ENCODE measurements at places on chromosomes 7 and 10.

DNA sequence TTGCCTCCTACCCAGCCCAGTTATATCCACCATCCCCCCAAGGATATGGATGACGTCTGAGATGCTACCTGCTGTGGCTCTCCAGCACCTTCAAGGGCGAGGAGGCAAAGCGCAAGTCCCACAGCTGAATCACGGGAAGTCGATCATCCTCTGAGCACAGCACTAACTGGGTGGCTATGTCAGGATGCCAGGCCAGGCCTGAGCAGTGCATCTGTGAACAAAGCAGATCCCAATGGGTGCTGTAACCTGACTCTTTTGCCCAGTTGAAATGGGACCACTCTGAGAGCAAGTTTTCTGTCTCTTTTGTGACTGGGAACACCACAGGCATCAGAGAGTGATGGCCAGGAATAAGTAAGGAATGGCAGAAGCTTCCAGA lies 12.3 kb downstream of the SEC31B start:
- no peak for DNase-seq

GRCh38 chr7:56083150-56083785 lies 9.5 kb downstream of the PHKG1 start:
- no peak for DNase-seq

DNA sequence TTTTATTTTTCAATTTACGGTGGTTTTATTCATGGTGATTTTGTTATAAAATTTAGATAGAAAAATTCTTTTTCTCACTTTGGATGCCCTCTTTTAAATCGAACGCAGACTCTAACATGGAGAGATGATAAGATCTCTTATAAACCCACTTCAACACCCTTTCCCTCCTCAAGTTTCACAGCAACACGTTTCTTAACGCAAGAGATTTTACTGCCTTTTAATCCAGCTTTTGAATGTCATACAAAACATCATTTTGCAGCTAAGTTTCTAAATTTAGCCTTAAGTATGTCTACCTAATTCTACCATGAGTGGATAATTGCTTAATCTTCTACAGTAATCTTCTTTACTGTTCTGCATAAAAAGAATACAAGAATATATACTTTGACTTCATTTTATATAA lies 70.0 kb downstream of the SEMA3C start:
- no peak for DNase-seq

GRCh38 chr7:16634271-16634738 lies 11.2 kb downstream of the ANKMY2 start:
- DNase-seq = no peak

DNA sequence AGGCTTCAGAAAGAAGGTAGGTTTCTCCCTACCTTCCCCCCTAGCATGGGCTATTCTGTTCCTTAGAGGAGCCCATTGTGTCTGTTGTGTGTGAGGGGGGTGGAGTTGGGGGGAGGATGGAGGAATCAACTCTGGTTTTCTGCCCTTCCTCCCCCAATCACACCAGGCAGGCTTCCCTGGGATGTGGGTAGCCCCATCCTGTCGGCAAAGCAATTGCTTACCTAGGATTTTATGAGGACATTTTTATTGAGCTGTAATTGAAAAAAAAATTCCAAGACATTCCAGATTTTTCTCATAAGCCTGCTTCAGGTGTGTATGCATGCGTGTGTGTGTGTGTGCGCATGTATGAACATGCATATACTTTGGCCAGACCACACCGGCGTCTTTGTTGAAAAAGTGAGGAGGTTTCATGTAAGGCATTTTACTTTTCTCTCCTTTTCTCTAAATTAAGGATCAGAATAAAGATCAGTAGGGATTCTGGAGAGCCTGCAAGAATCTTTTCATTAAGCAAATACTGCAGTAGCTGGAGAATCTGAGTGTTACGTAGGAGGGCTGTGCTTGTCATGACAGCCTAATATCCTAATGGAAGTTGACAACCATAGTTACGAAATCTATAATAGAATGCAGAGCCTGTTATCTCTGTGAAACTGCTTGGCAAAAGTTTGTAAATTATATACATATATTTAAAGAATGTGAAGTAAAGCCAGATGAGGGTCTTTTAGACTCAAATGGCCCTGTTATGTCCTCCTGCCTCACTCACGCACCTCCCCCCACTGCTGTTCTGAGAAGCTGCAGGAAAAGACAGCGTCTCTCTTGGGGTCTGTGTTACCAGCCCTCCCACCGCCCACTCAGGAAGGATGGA lies 27.3 kb upstream of the SAMD8 start:
- peak; percentile 31 for DNase-seq

- no peak for DNase-seq
Measured at GRCh38 chr10:10612151-10612550, 405.5 kb upstream of the CELF2 start.

DNA sequence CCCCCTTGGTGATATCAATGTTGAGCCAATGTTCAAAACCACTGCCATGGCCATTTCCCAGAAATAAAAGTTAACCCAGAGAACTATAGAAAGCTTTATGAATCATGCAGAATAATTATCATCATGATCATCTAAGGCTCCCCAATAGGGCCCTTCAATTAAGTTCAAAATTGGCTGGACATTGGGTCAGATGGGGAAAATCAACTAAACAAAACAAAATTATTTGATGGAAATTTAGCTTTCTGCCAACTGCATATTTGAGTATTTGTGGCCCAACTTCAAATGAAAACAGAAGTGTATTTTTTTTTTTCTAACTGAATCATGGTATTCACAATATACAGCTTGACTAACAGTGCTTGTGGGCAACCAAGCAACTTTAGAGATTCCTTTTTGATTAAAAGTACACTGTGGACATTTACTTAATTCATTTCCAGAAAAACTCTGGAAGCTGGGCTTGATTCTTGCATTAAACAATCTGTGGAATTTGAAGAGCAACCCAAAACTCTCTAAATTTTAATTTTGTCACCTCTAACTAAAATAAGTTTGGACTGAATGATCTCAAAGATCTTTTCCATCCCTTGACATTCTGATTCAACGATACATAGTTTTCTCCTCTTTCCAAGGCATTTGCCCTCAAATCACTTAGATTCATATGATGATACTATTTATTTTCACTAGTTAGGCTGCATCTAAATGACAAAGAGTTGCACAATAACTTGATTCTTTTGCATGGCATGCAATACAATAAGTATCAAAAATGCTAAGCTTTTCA lies 203.2 kb downstream of the AHR start:
- DNase-seq = no peak

DNA sequence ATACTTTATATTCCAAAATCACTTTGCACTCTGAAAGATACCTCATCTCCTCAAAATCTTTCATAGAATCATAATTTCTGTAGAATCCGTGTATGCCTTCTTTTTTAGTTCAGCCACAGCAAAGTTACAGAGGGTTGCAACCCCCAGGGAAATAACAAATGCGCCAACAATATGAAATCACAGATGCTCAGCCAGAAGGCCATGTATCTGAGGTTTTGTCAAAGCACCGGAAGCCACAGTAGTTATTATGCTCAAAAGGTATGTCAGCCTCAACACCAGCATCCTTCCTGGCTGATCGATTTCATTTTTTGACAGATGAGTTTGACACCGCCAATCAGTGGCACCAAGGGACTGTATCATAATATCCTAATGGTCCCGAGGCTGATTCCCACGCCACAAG lies 204.1 kb downstream of the KCNMA1 start:
- no peak for DNase-seq

DNA sequence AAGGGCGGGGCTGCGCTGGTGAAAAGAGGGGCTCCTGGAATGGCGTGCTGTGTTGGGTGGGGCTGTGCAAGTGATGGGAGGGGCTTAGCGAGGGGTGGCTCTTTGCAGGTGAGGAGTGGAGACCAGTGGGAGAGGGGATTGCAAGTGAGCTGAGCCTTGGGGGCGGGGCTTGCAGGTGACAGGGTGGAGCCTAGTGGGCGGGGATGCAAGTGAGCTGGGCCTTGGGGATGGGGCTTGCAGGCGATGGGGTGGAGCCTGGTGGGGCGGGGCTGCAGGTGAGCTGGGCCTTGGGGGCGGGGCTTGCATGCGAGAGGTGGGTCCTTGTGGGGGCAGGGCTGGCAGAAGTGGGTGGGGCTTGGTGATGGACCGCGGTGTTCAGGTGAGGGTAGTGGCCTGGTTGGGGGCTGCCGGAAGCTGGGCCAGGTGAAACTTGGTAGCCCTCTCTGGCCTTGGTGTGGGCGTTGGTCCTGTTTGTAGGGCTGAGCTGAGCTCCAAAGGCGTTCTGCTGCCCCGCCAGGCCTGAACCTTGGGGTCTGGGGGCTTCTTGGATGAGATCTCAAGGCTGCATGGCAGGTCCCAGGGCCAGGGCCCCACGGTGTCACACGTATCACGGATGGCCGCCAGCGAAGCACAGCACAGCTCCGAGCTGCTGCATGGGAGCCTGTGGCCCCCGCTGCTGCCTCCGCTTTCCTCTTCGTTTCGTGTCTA lies 743 bp upstream of the PITRM1 start:
- peak; percentile 89 for DNase-seq

- no peak for DNase-seq
Measured at GRCh38 chr7:94562525-94562924, 52.9 kb downstream of the CASD1 start.

GRCh38 chr7:139726485-139726869 lies 51.3 kb downstream of the HIPK2 start:
- DNase-seq = no peak

DNA sequence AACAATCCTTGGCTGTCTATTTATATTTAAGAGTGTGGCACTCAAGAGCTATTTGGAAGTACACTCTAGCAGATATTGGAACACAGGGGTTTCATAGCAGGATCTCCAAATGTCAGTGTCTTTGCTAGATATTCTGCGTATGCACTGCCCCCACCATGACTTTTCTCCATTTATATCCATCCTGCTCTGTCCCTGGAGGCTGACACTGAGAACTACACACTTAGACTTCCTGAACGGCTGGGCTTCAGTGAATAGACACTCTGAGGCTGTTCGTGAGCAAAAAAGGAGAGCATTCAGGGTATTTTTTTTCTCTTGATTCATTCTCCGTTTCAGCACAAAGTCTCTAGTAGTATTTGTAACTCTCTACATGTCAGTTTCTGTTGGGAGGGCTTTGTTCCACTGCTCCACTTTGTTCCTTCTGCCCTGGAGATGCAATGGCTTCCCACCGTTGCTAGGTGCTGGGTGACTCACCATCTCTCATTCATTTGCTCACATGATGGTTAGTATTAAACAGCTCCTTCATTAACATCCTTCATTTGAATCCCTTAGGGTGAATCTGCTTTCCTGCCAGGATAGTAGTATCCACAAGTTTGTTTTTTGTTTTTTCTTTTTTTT lies 155.9 kb upstream of the SLC13A1 start:
- DNase-seq = peak; percentile 57

DNA sequence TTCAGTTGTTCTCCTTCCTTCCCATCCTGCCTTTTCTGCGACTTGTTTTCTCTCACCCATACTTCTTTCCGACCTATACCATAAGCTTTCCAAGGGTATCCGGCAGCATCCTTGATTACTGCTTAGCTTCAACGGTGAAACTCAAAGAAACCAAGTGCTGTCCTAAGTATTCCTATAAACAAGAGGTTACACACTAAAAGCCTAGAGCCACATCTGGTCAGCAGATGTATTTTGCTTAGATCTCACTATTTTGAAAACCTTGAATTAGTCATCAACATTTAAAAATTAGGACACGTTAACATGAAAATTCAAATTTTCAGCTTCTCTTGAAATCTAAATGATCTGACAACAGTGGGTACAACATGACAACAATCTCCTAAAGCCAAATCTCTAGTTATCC lies 20.0 kb downstream of the ARHGAP21 start:
- DNase-seq = no peak

DNA sequence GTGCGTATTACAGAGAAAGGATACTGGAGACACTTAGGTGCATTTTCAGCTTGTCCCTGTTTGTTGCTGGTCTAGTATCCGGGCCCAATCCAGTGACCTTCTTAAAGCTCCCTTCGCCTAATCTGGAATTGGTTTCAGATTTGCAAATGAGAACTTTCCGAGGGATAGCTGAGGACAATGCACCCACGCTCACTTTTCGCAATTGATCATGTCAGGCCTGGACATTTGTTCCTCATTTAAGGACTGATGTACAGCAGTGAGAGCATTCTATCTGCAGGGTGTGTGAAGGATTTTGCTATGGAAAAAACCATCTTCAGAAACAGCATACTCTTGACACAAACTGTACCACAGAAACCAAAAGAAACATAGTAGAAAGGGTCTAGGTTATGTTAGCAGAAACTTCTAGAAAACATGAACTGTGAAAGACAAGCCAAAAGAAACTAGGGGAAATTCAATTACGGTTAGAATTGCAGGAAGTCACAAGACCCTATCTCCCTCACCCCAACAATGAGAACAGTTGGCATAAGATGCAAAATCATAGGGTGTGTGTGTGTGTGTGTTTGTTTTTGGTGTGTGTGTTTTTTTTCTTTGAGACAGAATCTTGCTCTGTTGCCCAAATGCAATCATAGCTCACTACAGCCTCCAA lies 331.1 kb downstream of the CALN1 start:
- no peak for DNase-seq

GRCh38 chr7:1708596-1709251 lies 38.6 kb downstream of the ELFN1 start:
- DNase-seq = no peak

- DNase-seq = peak; percentile 55
Measured at GRCh38 chr7:30276203-30276900, 8.0 kb upstream of the ZNRF2 start.

DNA sequence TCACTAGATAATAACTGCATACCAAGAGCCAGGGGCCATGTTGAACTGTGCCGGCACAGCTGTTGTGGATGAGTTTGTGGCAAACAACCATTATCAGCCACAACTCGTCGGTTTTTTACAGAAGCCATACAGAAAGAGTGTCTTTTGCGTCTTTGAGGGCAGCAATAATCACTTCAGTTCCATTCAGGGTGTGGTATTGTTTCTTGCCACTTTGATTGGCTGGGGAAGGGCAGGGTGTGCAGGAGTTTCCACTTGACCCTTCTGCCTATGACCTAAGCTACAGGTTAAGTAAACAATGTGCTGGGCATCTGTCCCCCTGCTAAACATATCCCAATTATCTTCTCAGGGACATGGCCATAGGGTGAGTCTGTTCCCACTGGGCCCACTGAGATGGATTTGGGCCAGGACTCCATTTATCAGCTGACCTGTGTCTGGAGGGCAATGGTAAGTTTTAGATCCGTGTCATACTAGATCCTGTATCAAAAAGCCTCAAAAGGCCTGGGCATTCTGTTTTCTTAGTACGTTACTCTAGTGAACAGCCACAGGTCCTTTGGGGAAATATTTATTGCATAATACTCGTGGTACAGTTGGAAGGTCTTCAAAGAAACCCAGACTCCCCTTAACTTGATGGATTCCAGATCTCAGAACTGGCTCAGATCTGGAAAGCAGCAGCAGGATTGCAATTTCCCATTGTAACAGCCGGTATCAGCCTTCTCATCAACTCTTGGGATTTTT lies 15.9 kb downstream of the ZNF3 start:
- no peak for DNase-seq

DNA sequence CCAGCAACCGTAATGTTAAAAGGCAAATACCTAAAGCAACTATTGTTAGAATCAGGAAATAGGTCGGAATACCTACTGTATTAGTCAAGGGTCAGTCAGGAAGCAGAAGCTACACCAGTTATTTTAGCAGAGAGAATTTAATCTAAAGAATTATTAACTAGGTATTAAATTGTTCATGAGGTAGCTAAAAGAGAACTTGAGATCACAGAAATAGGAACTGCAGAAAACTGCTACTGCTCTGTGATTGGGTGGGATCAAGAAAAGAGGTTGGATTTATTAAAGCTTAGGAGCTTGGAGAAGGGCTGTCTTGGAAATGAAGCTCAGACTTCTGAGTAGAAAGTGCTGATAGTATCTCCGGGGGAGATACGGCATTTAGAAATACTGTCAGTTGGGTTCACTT lies 20.0 kb upstream of the ZNF438 start:
- DNase-seq = peak; percentile 60

- no peak for DNase-seq
Measured at GRCh38 chr10:78764436-78764835, 304.3 kb upstream of the ZMIZ1 start.

GRCh38 chr10:23198940-23199767 lies 7.0 kb downstream of the PTF1A start:
- DNase-seq = no peak
